Activated naive CD8-positive, alpha-beta T cell treated with anti-CD3 and anti-CD28 coated beads, Interleukin-2, amount 50 U/mL, for 16 hours (primary cell): ENCODE measurements at places on chromosomes 5 and 9.

- no peak for DNase-seq
These were observed 74.9 kb downstream of the CAMK4 start for GRCh38 chr5:111299067-111299481.

GRCh38 chr9:136962163-136962562 lies 10.1 kb downstream of the LCN12 start:
- no peak for DNase-seq

DNA sequence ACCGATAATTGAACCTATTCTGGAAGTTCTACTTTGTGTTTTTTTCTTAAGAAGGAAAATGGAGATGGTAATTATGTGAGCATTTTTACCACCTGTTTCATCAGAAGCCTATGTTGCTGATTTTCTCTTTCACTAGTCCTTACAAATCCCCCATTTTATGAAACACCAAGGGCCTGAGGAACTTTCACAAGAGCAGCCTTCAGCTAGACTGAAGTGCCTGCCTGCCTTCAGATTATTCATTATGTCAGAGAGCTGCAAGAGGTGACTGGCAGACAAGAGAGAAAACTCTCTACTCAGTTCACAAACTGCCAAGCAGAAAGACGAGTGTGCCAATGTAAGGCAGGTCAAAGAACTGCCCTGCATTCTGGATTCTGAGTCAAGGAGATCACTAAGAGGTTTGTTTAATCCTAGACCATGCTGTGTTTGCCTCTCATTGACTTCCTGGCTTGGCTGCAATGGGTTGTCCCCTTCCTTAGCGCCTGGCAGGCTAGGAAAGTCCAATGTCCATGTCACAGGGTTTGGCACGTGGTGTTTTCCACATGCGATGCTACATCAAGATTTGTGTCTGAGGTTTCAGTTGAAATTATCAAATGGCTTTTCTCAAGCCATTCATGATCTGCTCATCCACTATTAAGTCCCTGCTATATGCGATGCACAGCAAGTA lies 143.3 kb downstream of the CDC42SE2 start:
- DNase-seq, result no peak

DNA sequence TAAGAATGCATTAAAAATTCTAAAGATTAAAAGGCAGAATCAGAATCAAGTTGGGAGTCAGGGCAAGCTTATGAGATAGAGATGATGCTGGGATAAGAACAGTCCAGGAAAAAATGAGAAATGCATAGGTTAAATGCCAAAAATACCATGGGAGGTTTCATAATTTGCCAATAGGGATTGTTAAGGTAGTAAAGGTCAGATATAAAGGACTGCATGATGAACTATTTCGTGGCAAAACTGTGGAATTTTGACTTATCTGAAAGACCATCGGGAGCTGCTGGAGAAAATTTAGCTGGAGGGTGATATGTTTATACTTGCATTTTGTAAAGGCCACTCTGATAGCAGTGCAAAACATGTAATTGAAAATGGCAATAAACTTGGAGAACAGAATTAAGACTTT lies 1872.8 kb upstream of the ACO1 start:
- no peak for DNase-seq

DNA sequence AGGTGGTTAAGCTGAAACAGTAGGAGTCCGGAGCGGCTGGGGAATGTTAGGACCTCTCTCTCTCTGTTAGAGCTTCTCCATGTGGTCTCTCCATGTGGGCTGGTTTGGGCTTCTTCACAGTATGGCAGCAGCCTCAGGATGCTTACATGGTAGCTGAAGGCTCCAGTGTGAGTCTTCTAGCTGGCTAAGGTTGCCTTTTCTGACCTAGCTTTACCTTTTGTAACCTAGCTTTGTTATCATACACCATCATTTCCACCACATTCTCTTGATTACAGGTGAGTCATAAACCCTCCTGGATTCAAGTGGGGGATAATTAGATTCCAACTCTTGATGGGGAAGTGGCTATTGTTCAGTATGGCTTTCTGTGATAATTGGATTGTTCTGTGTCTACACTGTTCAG lies 98.5 kb downstream of the MTREX start:
- no peak for DNase-seq

DNA sequence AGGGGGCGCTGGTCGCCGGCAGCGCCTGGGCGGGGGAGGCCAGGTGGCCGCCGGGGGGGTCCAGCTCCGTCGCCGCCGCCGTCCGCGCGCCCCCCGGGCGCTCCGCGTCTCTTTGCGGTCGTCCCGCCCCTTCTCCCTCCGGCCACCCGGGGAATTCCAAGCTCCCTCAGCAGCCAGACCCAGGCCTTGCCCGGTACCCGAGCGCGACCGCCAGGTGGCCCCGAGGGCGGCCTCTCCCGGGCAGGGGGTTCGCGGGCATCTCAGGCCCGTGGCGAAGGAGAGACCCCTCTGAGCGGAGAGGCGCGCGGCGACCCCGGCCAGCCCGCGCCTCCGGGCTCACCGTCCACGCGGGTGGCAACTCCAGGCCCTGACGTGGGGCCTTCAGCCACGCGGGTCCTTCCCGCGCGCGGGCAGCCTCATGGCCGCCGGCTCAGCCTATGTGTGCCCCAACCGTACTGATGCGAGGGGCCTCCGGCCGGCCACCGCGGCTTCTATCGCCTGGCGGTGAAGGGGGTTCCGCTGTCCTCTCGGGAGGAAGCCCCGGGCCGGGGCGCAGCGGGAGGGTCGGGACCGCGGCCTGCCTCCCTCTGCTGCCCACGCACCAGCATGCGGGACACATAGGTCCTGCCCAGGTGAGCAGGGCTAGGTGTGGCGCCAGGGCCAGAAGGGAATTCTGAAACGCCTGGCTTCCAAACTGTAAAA lies 529 bp upstream of the NRARP start:
- no peak for DNase-seq

- DNase-seq, result no peak
These were observed 252.6 kb downstream of the ADAMTSL1 start for GRCh38 chr9:18726546-18726945.
